CD14-positive monocyte (primary cell): ENCODE measurements at places on chromosomes 16 and 17.
A peak's percentile ranks its signal among the peaks of the same experiment; 100 is the strongest.

DNA sequence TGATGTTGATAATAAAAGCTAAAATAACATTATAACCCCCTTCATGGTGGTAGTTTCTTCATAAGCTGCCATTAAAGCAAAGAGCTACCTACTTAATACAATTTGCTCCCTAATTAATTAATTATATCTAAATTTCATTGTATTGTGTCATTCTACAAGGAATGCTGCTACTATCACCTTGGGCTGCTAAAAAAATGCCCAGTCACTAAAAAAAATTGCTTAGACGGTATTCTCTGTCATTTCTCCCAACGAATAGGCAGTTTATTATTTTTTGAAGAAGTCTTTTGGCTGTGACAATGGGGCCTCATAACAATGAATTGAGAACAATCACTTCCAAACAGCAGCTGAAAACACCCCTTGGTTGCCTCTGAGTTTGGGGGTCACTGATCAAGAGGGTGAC lies 59.5 kb downstream of the XYLT1 start:
- no peak for DNase-seq

- DNase-seq = no peak
Observed at GRCh38 chr16:49635009-49635350, 220.9 kb downstream of the ZNF423 start.

GRCh38 chr17:58136669-58137279 lies 11.4 kb upstream of the OR4D1 start:
- no peak for DNase-seq

DNA sequence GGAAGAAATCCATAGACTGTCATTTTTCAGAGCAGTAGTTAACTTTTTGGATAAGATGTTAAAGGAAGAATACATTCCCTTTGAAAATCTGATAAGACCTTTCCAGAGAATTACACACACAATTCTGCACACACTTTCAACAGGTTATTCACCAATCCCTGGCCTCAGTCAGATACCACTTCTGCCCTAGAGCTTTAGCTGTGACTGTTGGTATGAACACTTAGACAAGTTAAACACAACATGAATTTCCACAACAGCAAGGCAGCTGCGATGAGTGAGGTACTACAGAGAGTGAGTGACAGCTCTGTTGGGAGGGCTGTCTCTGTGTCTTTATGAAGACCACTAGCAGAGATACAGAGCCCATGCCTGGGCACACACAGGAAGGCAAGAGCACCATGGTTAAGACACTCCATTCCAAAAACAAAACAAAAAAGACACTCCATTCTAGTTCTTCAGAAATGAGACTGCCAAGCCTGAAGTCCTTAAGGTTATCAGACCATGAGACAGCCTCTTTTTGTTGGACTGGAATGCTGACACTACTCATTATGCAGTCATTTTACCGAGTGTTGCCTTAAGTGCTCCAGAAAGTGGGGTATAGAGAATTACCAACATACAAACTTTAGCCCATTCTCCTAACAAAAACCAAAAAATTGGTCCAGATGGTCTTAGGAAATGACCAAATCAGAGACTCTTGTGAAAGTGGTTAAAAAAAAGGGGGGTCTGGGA lies 42.4 kb downstream of the TOM1L2 start:
- no peak for DNase-seq

GRCh38 chr16:3282103-3282729 lies 1.1 kb upstream of the ZNF263 start:
- no peak for DNase-seq

- no peak for DNase-seq
Observed at GRCh38 chr16:56569971-56570370, 5.1 kb downstream of the MT4 start.

DNA sequence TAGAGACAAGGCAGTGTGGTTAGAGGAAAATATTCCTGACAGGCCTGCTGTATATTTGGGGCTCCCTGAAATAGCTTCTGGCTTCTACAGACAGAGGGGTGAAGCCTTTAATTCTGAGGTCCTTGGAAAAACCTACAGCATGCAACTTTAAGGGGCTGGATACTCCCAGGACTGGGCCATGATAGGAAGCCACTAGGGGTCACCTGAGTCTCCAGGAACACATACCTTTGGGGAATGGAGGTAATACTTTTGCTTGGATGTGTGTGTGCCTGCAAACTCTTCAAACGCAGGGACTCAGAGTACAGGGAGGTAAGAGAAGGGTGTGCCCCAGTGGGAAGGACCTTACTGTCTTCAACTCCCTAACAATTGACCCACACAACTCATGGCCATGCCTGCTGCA lies 4.1 kb downstream of the ASIC2 start:
- no peak for DNase-seq

GRCh38 chr17:73952480-73953205 lies 250.8 kb upstream of the RPL38 start:
- DNase-seq = peak; percentile 33

DNA sequence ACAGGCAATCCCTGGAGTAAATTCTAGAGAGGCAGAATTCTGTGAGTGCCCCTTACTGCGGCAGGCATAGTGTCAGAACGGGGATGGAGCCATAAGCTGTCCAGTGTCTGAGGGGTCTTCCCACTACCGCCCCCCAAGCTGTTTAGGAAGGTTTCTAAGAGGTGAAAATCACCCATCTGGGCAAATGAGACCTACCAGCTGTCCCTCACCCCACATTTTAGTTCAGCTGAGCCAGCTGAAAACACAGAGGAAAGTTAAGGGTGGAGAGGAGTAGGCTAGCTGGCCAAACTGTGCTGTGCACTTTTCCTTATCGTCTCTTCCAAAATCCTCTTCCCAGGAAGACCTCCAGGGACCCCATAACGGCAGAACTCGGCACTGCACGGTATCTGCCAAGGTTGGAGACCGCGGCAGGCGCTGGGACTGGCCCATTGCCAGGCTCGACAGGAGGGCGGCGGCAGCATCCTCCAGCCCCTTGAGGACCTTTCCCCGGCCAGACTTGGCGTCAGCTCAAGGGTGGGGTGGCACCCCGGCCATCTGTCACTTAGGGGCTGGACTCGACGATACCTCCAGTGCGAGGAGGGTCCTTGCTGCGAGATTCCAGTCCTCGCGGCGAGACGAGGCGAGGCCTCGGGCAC lies 955 bp downstream of the ACLY start:
- no peak for DNase-seq

- no peak for DNase-seq
Observed at GRCh38 chr16:50585331-50585776, 37.2 kb downstream of the NKD1 start.

DNA sequence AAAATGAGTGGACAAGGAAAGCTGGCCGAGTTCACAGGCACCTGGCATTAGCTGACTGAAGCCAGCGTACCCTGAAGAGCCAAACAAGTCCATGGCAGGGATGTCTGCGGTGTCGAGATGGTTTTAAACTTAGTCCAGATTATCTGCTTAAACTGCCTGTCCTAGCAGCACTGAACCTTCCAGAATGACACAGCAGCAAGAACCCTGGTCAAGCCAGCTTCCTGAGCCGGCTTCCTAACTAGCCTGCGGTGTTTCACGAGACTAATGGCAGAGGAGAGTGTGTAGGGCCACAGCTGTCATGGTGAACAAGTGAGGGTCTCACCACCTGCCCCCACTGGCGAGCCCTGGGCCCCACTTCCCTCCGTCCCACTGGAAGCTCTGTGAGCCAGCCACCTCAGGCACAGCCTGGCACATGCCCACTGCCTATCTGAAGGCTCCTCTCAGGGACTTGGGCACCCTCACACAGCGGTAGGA lies 28.8 kb upstream of the MTSS2 start:
- DNase-seq = no peak

- DNase-seq = no peak
Observed at GRCh38 chr17:27389542-27390140, 66.6 kb upstream of the KSR1 start.

- no peak for DNase-seq
Observed at GRCh38 chr17:45162025-45162687, 481 bp downstream of the HEXIM2 start.

GRCh38 chr17:65278050-65278819 lies 141.1 kb downstream of the RGS9 start:
- DNase-seq = no peak

GRCh38 chr16:47304563-47304962 lies 156.3 kb downstream of the ITFG1 start:
- no peak for DNase-seq

DNA sequence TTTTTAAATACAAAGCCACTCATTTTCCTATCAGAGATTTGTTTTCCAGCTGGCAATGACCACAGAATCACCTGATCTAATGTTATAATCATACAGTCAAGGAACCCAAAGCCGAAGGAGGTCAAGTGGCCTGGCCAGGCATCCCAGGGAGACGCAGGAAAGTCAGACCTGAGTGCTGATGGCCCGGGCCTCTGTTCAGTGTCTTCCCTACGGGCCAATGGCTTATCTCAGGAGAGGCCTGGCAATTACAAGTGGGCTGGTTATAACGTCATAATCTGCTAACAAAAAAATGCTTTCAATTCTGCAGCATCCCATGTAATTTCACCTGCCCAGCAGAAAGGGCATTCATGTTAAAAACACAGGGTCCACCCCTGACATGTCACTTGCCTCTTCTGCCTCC lies 43.5 kb downstream of the ARHGAP17 start:
- no peak for DNase-seq

- no peak for DNase-seq
Observed at GRCh38 chr17:36107660-36108059, 4.0 kb downstream of the CCL4 start.

DNA sequence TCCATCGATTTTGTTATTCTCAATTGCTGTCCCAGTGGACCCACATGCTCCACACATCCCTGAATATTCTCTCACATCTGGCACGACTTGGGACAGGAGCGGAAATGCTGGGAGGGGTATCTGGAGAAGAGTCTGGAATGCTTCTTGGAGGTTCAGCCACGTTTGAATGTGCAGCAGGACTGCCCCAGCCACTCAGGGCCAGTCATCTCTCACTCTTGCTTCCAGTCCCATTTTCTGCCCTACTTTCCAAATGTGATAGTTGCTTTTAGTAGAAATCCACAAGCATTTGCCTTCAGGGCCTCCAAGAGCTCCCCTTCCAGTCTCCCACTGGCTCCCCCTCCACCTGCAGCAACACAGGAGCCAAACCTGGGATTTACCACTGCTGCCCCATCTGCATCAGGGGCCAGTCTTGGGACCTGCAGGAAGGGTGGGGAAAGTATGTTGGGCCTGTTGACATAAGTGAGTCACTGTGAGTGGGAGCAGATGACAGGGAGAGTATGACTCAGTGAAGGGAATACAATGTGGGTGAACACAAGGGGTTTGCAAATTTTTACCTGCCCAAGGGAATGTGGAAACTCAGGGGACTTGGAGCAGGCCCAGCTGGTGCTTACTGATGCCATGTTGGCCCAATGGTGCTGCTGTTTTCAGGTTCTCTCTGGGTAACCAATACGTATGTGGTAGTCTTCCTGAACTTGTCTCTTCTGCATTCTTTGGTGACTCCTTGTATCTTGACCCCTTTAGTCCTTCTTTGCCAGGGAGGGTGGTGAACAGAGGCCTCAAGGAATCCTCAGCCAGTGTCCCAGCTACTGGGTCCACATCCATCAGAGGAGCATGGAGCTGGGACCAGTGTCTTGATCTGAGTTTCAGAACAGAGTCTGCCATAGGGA lies 78.8 kb upstream of the CRHR1 start:
- no peak for DNase-seq

DNA sequence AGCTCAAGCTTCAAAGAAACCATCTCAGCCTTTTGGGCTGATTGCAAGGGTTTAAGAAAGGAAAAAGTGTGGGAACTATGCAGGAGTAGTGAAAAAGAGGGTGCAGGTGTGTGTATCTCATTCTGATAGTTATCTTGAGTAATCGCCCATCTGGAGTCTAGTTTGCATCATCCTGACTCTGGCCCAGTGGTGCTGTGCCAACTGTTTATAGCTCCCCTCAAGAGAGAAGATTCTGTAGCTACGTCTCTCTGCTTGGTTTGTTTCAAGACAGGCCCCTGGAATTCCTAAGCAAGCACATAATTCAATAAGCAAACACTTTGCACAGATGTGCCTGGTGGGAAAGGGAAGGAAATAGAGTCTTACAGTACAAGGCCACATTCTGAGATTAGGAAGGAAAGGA lies 144.4 kb downstream of the HAPSTR1 start:
- DNase-seq = no peak

- DNase-seq = peak; percentile 39
Observed at GRCh38 chr16:66651965-66652364, 44.6 kb downstream of the CMTM4 start.

DNA sequence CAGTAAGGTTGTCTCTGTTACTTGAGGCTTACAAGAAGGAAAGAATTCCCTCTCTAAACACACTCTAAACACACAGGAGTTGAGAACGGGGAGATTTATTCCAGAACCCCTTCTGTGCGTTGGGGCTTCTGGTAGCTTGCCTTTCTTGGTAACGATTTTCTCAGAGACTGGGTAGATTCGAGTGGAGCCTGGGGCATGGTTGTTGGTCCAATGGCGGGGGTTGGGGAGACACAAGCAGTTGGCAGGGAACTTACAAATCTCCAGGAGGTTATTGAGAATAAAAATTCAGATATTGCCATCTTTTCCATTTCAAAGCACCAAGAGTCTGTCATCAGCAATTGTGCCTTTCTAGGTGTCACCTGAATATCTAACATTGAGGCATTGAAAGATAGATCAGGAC lies 251.7 kb downstream of the CDH13 start:
- DNase-seq = no peak

DNA sequence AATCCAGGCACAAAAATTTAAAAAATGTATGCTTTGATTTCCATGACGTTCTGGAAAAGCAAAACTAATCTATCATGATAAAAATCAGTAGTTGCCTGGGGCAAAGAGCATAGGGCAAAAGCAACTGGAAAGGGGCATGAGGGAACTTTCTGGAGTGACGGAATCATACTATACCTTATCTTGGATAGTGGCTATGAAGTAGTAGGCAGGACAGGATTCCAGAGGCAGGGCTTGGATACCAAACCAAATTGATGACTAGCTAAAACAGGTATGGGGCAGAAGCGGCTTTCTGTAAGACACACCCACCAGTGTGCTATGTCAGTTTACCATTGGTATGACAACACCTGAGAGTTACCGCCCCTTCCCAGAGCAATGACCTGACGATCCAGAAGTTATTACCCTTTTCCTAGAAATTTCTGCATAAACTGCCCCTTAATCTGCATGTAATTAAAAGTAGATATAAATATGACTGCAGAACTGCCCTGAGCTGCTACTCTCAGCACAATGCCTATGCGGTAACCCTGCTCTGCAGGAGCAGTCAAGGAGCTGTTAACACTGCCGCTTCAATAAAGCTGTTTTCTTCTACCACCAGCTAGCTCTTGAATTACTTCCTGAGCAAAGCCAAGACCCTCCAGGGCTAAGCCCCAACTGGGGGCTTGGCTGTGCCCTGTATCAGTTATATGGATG lies 56.7 kb downstream of the CFDP1 start:
- no peak for DNase-seq

- no peak for DNase-seq
Observed at GRCh38 chr16:19014461-19014860, 30.7 kb downstream of the TMC7 start.

DNA sequence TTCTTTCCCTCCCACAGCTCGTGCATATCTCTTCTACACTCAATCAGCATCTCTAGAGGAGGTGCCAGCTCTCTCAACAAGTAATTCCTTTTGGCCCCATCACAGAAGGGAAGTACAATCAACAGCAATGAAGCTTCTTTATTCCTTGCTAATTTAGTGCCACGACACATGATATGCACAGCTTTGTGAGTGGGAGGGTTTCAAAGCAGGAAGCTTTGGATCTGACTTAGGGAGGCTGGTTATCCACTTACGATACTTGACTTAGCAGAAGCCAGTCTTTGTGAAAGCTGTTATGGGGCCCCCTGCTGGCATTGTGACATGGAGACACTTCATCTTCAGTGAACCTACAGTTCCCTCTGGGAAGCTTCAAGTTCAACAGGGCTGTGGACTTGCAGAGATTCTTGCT lies 81.0 kb downstream of the TMEM100 start:
- DNase-seq = peak; percentile 50

GRCh38 chr17:50094243-50094752 lies 853 bp upstream of the PDK2 start:
- DNase-seq = peak; percentile 74
